GM04503 (cell line): ENCODE measurements at places on chromosomes 1 and 21.

DNA sequence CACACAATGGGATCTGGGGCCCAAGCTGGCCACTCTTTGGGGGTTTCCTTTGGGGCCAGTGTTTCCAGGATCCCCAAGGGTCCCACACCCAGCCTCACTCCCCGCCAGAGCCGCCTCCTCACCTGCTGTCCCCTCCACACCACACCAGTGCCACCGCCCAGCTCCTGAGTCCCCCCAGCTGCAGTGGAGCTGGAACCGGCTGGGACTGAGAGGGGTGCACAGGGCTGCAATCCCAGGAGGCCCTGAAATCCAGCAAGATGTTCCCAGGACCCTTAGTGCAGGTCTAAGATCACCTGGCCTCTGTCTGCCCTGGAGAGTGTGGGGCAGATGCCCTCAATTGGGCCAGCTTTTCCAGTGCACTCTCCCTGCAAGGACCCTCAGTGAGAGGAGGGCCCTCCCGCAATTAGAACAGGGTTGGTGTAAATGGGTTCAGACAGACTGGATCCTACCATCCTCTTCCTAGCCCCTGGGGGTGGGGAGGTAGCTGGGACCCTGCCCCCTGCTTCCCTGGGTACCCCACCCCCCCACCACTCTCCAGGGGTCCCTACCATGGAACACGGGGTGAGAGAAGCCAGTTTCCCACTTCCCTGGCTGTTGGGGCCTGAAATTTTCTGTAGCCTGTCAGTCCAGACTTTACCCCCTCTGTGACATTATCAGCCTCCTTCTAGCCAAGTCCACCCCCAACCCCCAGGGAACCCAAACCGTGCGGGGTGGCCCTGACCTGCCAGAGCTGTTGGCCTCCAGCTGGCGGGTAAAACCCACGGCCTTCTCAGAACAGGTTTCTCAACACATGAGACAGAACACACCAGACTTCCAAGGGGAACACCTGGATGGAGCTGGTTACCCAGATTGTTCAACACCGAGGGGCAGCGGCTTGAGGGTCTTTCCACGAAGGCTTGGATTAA, 7.0 kb downstream of the KRTAP10-12 start:
- DNase-seq = no peak

DNA sequence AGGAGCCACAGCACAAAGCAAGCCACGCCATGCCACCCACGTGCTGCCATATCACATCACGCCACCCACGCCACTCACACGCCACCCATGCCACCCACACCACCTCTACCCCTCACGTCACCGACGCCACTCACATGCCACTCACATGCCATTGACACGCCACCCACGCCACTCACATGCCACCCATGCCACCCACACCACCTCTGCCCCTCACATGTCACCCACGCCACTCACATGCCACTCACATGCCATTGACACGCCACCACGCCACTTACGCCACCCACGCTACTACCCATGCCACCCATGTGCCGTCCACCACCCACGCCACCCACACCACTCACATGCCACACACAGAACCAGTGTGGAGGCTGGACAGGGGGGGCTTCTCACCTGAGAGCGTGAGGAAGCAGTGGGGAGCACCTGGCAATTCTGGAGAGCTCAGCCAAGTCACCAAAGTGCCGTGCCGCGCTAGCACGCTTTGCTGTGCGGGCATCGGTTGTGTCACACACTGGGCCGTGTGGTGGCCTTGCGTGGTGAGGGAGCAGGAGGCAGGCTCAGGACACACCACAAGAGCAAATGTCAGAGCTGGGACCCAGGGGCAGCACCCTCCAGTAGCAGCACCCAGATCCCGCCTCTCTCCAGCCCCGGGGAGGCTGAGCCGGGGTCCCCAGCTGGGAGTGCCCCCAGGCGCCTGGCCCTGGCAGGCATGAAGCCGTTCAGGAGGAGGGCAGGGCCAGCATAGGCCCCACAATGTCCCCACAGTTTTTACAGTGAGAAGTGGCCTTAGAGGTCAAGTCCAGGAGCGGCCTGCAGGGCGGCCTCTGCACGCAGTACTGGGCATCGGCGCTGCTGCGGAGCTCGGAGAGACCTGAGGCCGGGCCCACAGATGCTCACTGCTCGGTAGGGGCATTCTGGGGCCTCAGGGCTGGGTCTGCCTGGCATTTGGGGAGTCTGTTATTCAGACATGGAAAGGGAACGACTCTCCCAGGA, 70.0 kb downstream of the AGPAT3 start:
- no peak for DNase-seq

DNA sequence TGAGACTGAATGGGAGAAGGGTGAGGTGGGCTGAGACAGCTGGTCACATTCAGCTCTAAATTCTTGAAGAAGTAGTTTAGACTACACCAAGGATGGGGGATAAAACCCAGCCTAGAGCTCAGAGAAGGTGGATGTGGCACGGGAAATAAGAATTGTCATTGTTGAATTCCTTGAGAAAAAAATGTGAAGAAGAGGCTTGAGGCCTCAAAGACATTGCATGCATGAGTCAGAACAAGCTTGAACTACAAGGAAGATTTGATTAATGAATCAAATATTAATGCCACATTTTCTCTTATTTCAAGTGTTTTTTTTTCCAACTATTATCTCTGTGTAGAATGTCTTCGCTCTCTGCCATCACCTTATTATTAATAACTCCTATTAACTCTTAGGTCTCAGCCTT, 58.9 kb downstream of the MAP3K7CL start:
- DNase-seq = no peak

GRCh38 chr1:94608142-94608851, 66.7 kb upstream of the F3 start:
- DNase-seq = no peak

DNA sequence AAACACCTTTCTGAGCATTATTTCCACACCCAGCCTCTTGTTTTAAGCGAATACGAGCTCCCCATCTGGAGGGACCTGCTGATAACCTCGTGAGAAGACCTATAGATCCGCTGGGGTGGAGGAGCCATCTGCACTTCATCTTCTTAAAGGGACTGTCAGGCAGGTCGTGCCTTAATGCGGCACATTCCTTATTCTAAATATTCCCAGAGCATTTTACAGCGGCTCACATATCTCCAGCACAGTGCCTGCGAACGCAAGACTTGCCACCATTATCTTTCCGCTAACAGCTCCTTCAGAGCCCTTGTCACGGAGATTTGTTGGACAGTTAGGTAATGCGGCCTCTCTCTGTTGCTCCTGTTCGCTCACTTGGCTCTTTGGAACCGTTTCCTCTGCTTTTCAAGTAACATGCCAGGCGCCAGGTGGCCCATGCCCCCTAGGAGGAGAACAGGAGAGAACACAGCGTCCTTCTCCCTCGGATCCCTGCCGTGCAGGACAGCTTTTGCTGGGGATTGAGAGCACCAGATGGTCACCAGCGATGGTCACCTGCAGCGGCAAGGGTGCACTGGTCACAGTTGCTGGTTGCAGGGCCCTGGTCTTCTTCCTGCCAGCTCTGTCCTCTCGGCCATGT, 162.4 kb downstream of the PGBD5 start:
- no peak for DNase-seq

DNA sequence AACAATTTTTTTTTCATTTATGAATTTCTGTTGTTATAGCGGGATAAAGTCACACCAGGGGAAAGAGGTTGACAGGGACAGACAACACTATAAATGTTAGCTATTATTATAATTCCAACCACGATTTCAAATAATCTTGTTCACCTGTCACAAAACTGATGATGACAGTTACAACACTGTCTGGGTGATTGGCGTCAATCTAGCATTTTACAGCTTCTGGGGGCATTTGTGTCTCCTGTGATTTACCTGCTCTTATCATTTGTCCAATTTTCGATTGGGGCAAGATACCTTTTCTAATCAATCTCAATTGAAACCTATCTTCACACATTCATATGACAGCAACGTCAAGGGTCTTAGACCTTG, 44.6 kb upstream of the LYST start:
- DNase-seq = no peak

DNA sequence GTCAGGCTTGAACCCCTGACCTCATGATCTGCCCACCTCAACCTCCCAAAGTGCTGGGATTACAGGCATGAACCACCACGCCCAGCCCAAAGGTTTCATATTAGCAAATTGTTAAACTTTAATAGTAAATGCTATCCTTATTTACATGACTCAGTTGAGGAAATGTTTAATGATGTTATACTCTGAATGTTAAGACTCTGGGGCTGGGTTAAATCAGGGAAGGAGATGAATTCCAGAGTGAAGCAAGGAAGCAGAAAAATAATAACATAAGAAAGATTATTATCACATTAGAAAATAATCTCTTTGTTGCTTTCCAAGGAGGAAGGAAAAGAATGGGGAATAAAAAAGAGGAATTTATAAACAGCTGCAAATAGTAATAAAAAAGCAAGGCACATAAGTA, 105.3 kb downstream of the PTGS2 start:
- DNase-seq = no peak

GRCh38 chr1:172778456-172779455, 119.9 kb downstream of the FASLG start:
- no peak for DNase-seq

GRCh38 chr1:159077120-159077961, 775 bp upstream of the AIM2 start:
- no peak for DNase-seq

DNA sequence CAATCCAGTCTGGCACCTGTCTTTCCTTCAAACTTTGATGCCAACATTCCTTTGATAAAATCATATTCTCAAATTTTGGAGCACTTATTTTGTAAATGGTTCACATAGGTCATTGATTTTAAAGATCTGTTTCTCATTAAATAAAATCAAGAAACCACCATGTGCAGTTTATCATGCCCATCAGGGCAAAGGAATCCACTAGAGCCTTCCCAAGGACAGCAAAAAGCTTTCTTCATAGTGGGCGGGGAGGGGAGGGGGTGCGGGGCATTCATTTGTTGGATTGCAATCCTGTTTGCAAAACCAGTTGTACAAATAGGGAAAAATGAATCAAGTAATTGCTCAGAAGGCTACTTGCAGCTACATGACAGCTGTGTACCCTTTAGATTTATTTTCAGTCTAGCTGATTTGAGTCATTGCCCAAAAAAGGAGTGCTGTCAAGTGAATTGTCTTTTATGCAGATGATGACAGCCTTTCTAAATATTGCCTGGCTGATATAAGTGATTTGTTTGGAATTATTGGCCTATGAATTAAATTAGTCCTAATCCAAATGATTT, 23.0 kb downstream of the LRRC8B start:
- no peak for DNase-seq

DNA sequence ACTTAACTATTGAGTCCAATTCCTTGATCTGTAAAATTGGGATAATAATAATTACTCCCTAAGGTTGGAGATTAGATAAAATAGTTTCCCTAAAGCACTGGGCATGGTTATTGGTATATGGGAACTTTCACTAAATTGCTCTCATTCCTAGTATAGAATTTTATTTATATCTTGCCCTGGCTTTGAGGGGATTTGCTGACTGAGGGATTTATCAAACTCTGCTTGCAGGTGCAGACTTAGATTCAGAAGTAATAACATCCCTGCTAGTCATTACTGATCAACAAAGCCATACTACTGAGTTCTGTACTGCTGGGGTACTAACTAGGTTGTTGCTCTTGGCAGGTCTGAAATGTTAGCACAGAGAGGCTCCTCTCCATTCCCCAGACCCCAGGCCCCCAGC, 41.9 kb downstream of the CASQ2 start:
- DNase-seq = no peak

DNA sequence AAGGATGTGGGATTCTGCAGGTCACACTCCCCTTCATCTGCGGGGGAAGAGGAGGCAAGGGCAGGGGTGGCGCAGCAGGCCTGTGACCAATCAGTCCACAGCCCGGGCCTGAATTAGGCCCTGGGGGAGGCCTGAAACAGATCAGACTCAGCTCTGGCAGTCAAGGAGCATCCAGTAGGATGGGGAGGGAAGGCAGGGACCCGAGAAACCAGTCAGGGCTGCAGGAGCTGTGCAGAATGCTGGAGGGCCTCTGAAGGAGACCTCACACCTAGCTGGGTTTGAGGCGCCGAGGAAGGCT, 12.7 kb downstream of the TNNT2 start:
- no peak for DNase-seq

DNA sequence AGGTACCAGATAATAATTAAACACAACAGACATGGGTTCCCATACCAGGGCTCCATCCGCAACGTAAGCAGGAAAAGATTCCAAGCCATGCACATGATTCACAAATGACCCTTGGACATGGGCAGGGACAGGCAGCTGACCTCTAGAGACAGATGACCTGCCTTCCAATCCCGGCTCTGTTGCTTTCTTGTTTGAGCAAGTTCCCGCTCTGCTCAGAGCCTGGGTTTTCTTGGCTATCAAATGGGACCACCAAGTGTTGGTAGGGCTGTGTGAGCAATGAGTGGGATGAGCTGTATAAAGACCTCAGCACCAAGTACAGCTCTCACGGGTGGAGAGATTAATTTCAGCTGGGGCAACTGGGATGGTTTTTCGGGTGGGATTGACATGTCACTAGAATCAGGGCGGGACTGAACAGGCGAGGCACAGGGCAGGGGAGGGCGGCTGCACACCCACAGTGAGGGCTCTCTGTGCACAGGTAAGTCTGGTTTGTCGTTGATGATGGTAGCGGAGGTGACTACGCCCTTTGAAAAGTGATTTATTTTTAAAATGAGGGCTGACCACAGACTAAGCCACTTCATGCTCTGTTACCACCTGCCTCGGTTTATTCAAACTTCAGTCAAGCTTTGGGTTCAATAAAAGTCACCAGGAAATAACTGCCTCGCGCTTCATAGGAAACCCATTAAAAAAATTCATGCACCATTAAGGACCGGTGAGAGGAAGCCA, 57.5 kb upstream of the IFFO2 start:
- DNase-seq = no peak

- DNase-seq = no peak
Observed at GRCh38 chr1:6208723-6209660, 3.1 kb downstream of the RNF207 start.

DNA sequence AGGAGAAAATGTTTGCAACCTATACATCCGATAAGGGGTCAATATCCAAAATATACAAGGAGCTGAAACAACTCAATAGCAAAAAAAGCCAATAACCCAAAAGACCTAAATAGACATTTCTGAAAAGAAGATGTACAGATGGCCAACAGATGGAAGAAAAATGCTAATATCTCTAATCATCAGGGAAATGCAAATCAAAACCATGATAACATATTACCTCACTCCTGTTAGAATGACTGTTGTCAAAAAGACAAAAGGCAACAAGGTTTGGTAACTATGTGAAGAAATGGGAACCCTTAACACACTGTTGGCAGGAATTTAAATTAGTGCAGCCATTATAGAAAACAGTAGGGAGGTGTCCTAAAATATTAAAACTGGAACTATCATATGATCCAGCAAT, 74.7 kb downstream of the LEPR start:
- no peak for DNase-seq

DNA sequence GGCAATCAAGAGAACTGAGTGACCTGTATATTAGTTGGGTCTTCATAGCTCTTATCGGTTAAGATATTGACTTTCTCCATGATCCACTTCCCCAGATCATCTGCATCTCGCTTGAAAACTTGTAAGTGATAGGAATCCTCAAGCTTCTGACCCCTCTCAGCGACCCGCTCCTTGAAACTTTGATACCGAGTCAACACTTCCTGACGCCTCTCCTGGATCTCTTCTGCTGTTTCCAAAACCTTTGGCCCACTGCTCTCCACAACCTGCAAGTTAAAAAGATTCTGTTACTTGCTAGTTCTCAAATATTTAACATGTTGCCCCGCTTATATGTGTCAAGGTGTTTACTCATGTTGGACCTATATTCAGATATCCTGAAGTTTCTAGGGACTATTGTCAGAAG, 1.4 kb downstream of the SPTA1 start:
- no peak for DNase-seq
